ENCODE measurements at places on chromosomes 7 and 10.

- DNase-seq, result no peak
These were observed 15.1 kb downstream of the HTR7 start for GRCh38 chr10:90842725-90843124.

DNA sequence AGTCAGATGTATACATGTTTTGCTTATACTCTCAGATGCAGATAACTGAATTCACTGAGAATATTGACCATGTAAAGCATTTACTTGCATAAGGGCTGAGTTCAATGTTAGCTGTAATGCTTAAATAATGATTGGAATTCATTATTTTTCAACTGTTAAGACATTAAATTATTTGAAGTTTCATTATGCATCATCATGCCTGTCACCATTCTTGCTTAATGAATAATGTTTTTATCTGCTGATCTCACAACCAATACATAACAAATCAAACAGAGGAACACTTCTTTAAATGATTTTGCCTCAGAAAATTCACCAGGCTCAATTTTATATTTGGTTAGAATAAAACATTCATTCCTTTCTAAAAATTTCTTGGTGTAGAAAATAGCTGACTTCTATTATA is 233.4 kb downstream of the GPR37 start:
- no peak for DNase-seq

- DNase-seq, result no peak
These were observed 24.1 kb upstream of the MINDY3 start for GRCh38 chr10:15884447-15884846.

- no peak for DNase-seq
These were observed 8.3 kb downstream of the NOD1 start for GRCh38 chr7:30470163-30470770.

- DNase-seq, result no peak
These were observed 279.1 kb upstream of the PITRM1 start for GRCh38 chr10:3451516-3452172.

DNA sequence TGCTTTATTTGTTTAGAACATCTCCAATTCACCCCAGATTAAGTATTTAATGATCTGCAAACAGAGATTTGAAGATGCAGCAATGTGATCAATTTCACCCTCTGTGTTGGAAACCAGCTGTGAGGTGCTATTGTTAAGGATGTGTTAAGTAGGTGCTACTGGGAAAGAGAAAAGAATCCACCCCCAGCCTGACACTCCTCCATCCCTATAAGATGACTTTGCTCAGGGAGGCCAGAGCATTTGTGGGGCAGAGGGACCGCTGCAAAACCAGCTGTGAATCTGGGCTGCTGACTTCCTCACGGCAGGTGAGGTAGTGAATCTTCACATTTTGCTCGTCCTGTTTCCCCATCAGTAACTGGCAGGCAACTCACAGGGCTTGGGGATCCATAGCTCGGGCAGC is 297.5 kb downstream of the GFRA1 start:
- no peak for DNase-seq

DNA sequence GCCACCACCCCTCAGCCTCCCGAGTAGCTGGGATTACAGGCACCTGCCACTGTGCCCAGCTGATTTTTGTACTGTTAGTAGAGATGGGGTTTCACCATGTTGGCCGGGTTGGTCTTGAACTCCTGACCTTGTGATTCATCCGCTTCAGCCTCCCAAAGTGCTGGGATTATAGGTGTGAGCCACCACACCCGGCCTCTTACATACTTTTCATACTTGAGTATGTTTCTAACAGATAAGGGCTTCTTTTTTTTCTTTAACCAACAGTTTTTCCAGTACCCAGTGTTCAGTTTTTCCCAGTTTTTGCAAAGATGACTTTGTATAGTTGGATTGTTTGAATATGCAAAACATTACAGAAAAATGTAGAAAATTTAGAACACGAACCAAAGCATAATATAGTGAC is 7.7 kb downstream of the EIF4H start:
- no peak for DNase-seq

GRCh38 chr7:125926621-125927020 is 997.0 kb upstream of the POT1 start:
- DNase-seq, result no peak

GRCh38 chr10:110696436-110696835 is 52.3 kb downstream of the RBM20 start:
- DNase-seq, result no peak

GRCh38 chr7:8112685-8113084 is 144.1 kb downstream of the GLCCI1 start:
- no peak for DNase-seq

DNA sequence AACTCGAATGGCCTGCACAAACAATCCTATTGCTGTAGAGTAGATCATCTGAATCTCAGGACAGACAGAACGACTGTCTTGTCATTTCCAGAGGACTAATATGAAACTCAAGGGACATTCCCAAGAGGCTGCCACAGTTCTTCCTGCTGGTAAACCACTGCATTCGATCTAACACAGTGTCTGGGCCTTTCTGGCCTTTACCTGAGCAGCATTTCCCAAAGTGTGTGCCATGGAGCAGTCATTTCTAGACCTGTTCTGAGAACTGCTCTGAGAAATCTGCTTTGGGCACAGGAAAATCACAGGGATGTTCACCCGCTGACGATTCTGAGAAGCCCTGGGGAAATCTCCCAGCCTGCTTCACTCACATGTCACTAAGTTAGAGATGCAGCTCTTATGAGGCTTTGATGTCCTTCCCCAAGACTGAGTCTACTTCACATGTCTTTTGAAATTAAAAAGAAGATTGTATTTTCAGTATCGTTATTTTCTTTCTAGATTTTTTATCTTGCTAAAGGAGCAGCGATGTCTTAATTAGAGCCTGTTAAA is 18.4 kb downstream of the GPNMB start:
- no peak for DNase-seq

DNA sequence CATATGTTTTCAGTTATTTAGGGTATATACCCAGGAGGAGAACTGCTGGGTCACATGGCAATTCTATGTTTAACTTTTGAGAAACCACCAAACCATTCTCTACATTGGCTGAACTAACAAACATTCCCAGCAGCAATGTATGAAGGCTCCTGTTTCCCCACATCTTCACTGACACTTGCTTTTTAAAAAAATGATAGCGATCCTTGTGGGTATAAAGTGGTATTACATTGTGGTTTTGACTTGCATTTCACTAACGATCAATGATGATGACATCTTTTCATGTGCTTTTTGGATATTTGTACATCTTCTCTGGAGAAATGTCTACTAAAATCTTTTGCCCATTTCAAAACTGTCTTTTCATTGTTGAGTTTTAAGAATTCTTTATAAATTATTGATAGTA is 51.2 kb upstream of the ANAPC16 start:
- no peak for DNase-seq

- DNase-seq, result no peak
These were observed 1.2 kb downstream of the CACUL1 start for GRCh38 chr10:118753331-118754228.

DNA sequence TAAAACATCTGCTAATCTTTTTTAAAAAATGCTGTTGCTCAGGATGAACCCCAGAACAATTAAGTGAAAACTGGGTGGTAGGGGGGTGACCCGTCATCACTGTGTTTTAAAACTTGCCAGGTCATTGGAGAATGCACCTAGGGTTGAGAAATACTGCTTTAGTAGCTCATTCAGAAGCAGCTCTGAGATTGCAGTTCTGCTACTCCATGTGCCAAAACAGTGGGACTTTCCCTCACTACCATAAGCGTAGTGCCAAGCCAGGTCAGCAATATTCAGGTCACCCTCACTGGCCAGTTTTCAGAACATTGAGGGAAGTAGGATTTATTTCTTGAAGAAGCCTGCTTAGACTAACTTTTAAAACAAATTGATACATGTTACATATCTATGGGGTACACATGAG is 5.2 kb downstream of the STEAP2 start:
- DNase-seq, result no peak

GRCh38 chr7:91632234-91632940 is 248.1 kb downstream of the MTERF1 start:
- no peak for DNase-seq

- no peak for DNase-seq
These were observed 13.1 kb upstream of the IMPDH1 start for GRCh38 chr7:128422842-128423241.

DNA sequence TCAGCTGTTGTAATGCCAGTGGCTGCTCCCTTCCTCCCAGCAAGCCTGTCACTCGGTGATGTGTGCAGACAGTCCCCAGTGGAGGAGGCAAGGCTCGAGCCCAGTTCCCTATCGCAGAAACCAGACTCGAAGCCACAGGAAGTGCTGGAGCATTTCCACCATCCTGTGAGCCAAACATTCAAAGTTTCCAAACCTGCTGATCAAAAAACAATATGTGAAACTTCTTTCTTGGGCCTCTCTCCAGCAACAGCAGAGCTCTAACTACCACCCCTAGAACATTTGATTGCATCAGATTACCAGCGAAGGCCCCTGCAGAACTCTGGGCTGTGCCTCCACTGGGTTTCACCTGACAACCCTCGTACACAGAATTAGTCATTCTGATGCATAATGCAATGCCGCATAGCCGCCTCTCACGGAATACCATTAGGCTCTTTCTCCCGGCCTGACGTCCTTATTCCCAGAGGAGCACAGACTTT is 94.0 kb downstream of the ELMO1 start:
- no peak for DNase-seq

DNA sequence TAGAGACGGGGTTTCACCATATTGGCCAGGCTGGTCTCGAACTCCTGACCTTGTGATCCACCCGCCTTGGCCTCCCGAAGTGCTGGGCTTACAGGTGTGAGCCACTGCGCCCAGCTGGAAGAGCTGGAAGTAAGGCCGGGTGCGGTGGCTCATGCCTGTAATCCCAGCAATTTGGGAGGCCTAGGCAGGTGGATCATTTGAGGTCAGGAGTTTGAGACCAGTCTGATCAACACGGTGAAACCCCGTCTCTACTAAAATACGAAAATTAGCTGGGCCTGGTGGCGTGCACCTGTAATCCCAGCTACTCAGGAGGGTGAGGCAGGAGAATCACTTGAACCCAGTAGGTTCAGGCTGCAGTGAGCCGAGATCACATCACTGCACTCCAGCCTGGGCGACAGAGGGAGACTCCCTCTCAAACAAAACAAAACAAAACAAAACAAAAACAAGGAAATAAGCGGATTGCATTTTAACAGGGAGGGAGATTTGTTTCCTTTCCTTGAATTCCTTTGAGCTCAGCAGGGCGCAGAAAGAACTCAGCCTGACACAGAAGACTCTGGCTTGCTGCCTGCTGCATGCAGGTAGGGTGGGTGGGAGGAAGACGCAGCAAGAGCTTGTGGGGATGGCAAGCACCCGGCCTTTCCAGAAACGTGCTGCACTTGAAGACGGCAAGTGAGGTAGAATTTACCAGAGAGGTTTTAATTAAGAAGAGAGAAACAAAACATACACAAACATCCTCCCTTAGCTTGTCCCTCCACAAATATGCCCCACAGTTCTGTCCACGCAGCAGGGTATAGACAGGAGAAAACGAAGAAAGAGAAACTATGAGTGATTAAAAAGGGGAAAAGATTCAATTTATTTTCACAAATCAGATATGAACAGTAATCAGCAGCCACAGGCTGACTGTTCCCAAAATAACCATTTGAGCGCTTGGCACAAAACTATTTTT is 148.0 kb downstream of the RNF216 start:
- no peak for DNase-seq

DNA sequence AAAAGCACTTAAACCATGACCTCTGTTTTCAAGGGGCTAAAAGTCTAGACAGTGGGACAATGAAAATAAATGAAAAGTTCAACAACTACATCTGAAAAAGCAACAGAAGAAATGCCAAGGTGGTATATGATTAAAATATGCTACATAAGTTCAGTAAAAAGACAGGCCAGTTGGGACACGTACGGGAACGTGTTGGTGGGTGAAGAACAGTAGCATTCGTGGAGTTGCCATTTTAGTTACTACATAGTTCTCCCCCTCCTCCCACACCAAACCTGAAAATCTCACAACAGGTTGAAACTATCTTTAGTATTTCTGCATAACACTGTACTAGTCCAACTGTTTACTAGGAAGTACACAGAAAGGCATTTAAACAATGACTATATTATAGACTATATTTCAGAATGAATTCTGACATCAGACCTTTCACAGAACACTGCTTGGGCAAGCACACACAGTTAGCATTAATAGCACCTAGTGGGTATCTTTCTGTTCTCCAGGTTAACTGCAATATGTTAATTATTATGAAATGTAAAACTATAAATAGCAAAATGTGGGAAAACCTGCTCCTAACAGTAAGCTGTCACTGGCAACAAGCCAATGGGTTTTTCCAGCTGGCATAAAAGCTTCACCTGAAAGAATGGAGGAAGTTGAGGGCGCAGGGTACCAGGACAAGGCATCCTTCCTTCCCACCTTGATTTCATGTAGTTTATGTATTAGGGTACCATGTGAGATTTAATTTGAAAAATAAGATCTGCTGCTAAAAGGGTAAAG is 135.0 kb downstream of the STRA8 start:
- DNase-seq, result no peak

- DNase-seq, result no peak
These were observed 181.1 kb downstream of the SDHAF3 start for GRCh38 chr7:97298561-97298960.

DNA sequence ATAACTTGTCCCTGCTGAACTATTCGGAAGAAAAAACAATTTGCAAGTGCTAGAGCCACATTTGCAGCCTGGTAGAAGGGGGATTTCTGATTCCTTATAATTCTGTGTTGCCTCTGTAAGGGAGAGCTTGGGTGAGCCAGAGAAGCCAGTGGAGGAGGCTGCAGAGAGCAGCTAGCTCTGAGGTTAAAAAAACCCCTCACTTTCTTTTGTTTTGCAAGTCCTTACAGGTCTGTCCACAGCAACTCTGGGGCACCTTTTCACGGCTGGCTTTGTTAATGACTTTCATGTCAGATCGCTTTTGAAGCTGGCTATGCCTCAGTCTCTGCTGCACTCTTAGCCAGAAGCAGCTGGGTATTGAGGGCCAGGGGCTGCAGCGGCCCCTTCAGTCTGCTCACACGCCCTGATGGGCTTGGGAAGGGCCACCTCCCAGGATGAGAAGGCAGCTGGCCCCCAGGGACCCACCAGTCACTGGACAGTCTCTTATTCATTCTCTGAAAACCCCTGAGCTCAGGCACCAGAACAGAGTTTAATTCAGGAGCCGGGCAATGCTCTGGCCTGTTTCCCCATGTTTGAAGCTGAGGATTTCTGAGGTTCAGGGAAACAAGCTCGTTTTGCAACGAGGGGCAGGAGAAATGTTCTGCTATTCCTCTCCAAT is 30.9 kb downstream of the TRIM8 start:
- DNase-seq, result no peak

- no peak for DNase-seq
These were observed 288.3 kb upstream of the HABP2 start for GRCh38 chr10:113264333-113265131.

- no peak for DNase-seq
These were observed 136.6 kb downstream of the ARID5B start for GRCh38 chr10:62037890-62038608.

DNA sequence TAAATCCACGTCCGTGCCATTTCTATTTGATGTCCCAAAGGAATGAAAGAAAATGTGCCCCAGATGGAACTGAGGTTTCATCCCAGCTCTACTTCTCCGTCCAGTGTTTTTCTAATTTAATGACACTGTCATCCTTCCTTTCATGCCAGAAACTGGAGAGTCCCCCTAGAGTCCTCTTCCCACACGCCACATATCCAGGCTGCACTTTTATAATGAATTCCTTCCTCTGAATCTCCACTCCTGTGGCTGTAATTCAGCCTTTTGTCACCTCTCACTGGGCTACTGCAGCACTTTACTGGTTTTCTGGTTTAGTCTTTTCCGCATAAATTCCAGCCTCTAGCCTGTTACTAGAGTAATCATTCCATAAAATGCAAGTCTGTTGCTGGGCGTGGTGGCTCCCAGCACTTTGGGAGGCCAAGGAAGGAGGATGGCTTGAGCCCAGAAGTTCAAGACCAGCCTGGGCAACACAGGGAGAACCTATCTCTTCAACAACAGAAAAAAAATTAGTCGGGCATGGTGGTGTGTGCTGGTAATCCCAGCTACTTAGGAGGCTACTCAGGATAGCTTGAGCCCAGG is 142.6 kb upstream of the RHEB start:
- DNase-seq, result no peak
